Right atrium auricular region (tissue), 2 donors: ENCODE measurements at places on chromosomes 5 and 9. TPM values are rescaled to one million over a fixed set of nuclear protein-coding genes. Genes with fewer than 3 reads are reported as not detected.

PCDHB11 gene
- total RNA-seq = 2.4 TPM

OTP gene
- not detected for total RNA-seq

GRCh38 chr5:166979307-166979895, 1312.0 kb upstream of the WWC1 start:
- H3K27me3 ChIP-seq = no peaks in the 10 kb centered on the region
- no peaks in the 10 kb centered on the region for H3K36me3 ChIP-seq
- peak overlapping the region; percentile 51 for H3K4me3 ChIP-seq
- H3K27ac ChIP-seq = peak overlapping the region; percentile 51

- no peaks in the 10 kb centered on the region for H3K36me3 ChIP-seq
- H3K4me3 ChIP-seq = no peak overlapping the region
- no peaks in the 10 kb centered on the region for H3K4me1 ChIP-seq
- DNase-seq = no peak
Observed at GRCh38 chr5:175115831-175116230, 328.2 kb downstream of the DRD1 start.

DNA sequence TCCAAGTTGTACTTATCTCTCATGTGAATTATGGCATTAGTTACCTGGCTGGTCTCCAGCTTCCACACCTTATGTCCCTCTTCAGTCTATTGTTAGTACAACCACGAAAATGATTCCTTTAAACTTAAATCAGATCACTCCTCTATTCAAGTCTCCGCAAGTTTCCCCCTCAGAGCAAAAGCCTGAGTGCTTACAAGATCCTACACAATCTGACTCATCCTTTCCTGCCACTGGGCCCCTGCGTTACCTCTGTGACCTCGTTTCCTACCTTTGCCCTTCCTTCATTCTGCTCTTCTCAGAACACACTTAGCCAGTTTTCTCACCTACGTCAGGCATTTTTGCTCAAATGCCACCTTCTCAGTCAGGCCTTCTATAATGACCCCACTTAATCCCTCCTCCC, 45.1 kb upstream of the GLIS3 start:
- H3K4me3 ChIP-seq = no peak overlapping the region
- no peaks in the 10 kb centered on the region for H3K4me1 ChIP-seq
- H3K27ac ChIP-seq = no peak overlapping the region
- H3K27me3 ChIP-seq = no peaks in the 10 kb centered on the region
- H3K36me3 ChIP-seq = no peaks in the 10 kb centered on the region

- no peaks in the 10 kb centered on the region for H3K4me1 ChIP-seq
- no peaks in the 10 kb centered on the region for H3K36me3 ChIP-seq
- H3K27me3 ChIP-seq = no peaks in the 10 kb centered on the region
- no peak overlapping the region for H3K27ac ChIP-seq
Observed at GRCh38 chr9:123508048-123508447, 152.1 kb downstream of the CRB2 start.

DNA sequence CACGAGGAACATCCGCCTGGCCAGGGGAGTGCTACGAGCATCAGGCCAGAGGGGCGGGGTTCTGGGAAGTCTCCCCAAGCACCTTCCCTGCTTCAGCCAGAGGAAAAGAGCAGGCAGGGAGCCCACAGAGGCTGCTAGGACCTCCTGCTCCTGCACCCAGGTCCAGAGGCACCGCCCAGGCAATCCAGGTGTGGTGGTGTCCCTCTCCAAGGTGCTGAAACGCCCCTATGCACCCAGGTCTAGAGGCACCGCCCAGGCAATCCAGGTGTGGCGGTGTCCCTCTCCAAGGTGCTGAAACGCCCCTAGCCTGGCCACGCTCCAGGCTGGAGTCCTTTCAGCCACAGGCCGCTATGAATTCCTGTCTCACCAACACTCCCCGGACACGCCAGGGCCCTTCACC, 10.7 kb upstream of the UBAC1 start:
- DNase-seq = no peak
- H3K36me3 ChIP-seq = no peaks in the 10 kb centered on the region
- peaks cover 21% of the 10 kb centered on the region for H3K4me1 ChIP-seq
- no peak overlapping the region for H3K4me3 ChIP-seq
- H3K27me3 ChIP-seq = no peaks in the 10 kb centered on the region

DNA sequence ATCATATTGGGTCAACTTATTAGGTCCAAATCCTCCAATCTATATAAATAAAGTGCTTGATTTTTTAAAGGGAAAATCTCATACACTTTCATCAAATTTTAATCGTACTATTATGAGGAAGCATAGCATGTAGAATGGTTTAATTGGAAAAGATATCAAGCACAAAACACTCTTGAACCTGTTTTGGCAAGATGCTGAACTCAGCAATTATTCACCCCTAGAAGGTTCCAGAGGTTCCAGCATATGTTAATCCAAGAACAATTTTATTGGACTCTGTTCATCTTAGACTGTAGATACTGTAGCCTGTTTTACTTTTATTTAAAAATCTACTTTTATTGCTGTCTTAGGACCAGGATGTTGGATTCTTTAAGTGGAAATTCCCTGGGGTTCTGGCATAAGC, 92.4 kb upstream of the LHFPL2 start:
- no peak overlapping the region for H3K4me3 ChIP-seq
- H3K27me3 ChIP-seq = no peaks in the 10 kb centered on the region
- H3K4me1 ChIP-seq = no peaks in the 10 kb centered on the region
- H3K27ac ChIP-seq = no peak overlapping the region
- DNase-seq = no peak
- no peaks in the 10 kb centered on the region for H3K36me3 ChIP-seq

DNA sequence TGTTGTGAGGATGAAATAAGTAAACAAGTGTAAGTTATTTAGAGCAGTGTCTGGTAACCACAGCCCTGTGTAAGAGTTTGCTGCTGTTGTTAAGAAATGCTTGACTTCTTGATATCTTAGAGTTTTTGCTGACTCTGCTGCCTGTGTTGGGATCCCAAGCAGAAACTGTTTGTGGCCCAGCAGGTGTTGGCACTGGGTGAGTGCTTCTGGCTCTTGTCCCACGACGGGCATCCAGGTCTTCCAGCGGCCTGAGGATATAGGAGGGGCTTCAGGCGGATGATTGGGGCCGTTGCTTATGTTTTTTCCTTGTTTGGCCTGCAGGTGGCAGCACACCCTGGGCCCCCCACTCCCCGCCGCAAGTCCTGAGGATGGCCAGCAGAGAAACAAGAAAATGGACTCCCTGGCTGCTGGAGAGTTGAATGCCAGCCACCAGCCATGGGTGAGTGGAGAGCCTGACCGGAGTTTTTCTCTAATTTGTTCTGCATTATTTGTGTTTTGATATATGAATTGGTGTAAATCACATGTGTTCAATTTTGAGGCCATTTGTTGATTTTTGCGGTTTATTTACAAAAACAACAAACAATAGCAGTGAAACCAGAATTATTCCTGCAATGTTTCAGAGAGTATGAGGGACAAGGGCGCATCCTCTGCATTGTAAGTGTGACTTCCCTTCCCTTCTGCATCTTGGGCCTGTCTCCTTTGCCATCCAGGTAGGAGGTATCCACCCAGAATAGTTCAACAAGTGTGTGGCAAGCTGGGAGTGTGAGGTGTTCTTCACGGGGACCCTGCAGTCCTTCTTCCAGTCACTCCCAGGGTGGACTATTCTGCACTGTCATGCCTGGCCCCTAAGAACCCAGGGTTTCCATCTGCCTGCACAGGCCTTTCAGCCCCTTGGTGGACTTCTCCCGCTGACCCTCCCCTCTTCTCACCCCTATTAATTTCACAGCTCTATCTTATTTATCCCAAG, 50.3 kb downstream of the SLC22A5 start:
- no peaks in the 10 kb centered on the region for H3K4me1 ChIP-seq
- H3K36me3 ChIP-seq = peaks cover 13% of the 10 kb centered on the region
- H3K27me3 ChIP-seq = no peaks in the 10 kb centered on the region
- no peak overlapping the region for H3K4me3 ChIP-seq

DNA sequence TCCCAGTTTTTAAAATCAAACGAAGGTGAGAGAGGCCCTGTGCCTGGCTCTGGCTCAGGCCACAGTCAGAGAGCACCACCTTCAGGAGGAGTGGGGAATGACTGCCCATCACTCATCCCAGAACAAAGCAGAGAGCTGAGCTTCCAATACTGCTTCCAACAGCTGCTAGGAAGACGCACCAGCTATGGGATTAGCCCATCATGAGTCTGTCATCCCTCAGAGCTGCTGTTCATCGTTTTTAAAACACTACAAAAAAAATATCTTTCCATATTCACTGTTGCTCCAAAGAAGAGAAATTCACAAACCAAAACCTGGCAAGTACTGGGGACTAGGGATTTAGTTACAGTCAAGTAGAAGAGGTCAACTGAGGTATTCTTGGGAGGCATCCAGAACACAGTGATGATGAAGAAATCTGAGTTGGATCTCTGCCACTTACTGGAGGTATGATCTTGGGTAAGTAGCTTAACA, 102.4 kb downstream of the CDK5RAP2 start:
- H3K36me3 ChIP-seq = peaks cover 7% of the 10 kb centered on the region
- no peak overlapping the region for H3K4me3 ChIP-seq
- peak overlapping the region; percentile 31 for H3K27ac ChIP-seq
- H3K27me3 ChIP-seq = no peaks in the 10 kb centered on the region
